ENCODE measurements at places on chromosomes 5 and 9.

DNA sequence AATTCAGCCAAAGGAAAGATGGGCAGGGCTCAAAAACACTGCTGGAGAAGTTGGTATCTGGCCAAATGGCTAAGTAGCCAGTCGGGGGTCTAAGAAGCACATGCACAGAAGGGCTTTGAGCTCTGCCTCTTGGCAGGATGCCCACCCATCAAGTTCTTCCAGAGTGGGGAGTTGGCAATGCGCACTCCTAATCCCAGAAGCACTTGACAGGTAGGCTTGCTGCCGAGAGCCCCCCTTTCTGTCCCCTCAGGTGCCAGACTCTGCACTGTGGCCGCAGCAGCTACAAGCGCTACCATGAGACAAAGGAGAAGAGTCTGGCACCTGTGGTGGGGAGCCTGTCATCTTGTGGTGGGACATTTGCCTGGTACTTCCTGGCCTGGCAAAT is 252.9 kb upstream of the SLC24A2 start:
- DNase-seq = no peak

DNA sequence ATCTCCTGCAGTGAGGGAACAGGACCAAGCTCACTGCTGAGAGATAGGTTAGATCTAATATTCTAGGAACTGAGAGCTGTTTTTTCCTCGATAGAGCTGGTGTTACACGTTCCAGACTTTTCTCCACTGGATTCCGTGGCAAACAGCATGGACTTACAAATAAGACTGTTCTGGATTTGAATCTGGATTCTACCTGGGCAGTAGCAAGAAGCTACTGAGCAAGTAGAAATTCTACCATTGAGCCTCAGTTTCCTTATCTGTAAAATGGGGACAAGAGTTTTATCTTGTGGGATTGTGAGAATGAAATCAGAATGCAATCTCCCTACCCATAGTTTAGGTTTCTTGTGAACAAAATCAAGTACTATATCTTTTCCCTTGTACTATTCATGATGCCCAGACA is 238.7 kb upstream of the TRIM32 start:
- DNase-seq = no peak

DNA sequence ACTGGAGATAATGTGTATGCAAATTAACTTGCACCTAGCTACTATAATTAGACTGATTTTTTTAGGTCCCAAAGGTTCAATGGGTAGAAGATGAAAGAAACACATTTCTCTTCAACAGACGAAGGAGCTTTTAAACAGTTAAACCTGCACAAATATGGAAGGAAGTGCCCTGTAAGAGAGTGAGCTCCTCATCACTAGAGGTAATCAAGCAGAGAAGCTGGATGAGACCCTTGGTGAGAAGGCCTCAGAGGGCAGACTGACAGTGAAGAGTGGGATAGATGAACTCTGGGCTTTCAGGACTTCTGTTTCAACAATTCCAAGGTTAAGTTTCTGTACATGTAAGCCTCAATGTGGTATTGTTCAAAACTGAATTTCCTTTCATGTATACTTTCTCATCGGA is 23.2 kb downstream of the PTPN3 start:
- DNase-seq = no peak

DNA sequence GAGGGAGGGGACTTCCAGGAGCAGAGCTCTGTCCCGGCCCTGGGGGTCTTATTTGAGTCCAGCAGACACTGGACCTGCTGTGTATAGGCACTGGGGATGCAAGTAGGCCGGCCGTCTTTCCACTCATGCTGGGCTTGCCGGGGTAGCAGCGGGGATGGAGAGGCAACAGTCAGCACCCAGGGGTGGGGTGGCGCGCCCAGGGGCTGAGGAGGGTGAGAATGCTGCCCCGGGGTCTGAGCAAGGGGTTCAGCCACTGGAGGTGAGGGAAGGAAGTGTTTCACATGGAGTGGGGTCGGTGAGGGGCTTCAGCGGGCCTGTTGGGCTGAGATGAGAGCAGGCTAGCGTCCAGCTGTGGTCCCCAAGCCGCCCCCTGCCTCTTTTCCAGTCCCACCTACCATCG is 88.8 kb downstream of the HMCN2 start:
- DNase-seq = no peak

- no peak for DNase-seq
Measured at GRCh38 chr5:27083449-27084415, 45.3 kb upstream of the CDH9 start.

DNA sequence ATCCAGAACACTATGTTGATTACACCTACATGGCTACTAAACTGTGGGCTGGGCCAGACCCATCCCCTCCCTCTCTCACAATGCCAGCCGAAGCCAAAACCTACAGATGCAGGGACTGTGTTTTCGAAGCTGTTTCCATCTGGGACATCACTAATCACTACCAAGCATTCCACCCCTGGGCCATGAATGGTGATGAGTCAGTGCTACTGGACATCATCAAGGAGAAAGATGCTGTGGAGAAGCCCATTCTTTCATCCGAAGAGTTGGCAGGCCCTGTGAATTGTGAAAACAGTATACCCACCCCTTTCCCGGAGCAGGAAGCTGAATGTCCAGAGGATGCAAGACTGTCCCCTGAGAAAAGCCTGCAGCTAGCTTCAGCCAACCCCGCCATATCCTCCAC is 65.0 kb downstream of the ZNF462 start:
- DNase-seq = no peak

- DNase-seq = no peak
Measured at GRCh38 chr5:156482818-156483217, 155.9 kb downstream of the SGCD start.

- DNase-seq = no peak
Measured at GRCh38 chr5:177402271-177403043, 2.0 kb upstream of the PFN3 start.

DNA sequence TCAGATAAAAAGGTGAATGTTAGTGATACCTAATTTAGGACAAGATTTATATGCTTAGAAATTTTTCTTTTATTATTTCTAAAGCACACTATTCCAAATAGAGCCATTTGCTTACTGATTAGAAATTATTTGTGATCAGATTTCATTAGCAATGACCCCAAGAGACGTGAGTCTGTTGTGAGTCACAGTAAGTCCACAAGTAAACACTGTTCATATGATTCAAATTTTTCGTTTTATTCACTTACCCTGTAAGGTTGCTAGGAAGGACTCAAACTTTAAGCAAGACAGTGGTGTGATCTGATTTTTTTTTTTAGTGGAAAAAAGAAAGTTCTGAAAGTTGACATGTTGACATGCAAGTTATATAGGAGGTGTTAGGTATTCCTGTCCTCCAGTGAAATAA is 1.2 kb downstream of the CARD6 start:
- no peak for DNase-seq

GRCh38 chr5:149151717-149152116 is 10.4 kb downstream of the ABLIM3 start:
- no peak for DNase-seq

GRCh38 chr5:32027093-32027716 is 146.9 kb downstream of the GOLPH3 start:
- DNase-seq = no peak

DNA sequence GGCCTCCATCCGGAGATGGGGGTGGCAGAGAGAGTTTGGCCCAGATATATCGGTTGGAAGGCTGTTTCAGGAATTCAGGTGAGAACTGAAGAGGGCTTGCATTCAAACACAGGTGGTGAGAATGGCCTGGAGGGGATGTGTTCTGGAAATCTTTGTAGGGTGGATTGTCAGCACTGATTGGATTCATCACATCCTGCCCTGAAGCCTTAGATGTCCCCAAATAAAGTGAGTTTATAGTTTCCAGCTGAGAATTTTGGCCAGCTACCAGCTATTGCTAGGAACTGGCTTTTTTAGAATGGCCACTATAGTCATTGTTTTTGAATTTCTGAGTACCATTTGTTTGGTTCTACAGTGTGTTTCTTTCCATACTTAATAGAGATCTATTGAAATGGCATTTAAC is 46.1 kb upstream of the ANKH start:
- no peak for DNase-seq

GRCh38 chr9:132679946-132680625 is 9.8 kb downstream of the GTF3C4 start:
- DNase-seq = no peak

- DNase-seq = no peak
Measured at GRCh38 chr5:72465601-72466563, 41.3 kb downstream of the ZNF366 start.

DNA sequence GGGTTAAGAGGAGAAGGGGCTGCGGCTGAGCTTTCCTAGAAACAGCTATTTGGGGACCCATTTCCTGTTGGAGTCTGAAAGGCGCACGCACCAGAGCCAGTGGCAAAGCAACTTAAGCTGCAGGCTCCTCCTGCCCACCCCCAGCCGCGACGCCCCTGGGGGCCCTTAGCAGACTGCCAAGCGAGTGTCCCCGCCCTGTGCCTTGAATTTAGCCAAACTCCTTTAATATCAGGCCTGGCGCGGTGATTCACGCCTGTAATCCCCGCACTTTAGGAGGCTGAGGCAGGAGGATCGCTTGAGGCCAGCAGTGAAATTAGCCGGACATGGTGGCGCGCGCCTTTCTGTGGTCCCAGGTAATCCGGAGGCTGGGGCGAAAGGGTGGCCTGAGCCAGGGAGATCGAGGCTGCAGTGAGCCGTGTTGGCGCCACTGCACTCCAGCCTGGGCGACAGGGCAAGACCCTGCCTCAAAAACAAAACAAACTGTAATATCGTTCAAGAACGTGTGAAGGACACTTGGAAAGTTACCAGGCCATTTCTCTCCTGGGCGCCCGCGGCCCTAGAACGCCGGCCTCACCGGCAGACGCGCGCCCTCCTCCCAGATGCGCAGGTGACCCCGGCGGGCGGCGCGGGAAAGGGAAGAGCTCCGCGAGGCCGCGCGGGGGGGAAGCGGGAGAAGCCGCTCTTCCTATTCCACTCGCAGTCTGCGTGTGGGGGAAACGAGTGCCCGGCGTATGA is 1.0 kb upstream of the F2R start:
- DNase-seq = no peak

- DNase-seq = no peak
Measured at GRCh38 chr9:130427326-130427725, 17.4 kb upstream of the ASS1 start.

DNA sequence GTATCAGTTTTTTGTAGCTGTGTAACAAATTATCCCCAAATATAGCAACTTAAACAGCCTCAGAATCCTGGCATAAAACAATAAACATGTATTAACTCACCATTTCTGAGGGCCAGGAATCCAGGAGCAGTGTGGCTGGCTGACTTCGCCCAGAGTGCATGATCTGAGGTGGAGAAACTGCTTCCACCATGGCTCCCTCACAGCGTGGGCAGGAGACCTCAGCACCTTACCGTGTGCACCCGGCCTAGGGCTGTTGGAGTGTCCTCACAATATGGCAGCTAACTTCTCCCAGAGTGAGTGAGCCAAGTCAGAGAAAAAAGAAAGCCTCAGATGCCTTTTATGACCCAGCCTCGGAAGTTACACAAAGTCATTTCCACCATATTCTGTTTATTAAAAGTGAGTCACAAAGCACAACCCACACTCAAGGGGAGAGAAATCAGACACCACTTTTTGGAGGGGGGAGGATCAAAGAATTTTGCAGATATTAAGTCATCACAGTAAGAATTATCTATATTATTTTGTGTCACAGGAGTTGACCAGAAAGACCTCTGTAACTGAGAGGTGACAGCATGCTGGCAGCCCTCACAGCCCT is 59.6 kb downstream of the TSTD2 start:
- DNase-seq = no peak

- no peak for DNase-seq
Measured at GRCh38 chr9:99690573-99690972, 131.1 kb upstream of the NR4A3 start.

DNA sequence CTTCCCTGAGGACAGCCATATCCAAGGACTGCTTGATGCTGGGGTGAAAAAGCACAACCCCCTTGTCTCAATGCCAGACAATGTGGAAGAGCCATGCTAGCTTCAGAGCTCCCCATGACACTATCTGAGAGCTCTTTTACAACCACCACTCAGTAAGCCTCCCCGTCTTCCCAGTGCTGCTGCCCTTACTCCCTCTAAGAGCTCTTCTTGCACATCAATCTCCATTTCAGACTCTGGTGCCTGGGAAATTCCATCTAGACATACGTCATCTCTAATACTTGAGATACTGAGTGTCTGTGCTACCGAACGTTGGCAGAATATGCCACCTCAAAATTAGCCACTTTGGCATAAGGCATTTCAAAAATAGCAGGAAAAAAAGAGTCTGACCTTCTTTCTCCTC is 94.5 kb downstream of the EDIL3 start:
- no peak for DNase-seq

DNA sequence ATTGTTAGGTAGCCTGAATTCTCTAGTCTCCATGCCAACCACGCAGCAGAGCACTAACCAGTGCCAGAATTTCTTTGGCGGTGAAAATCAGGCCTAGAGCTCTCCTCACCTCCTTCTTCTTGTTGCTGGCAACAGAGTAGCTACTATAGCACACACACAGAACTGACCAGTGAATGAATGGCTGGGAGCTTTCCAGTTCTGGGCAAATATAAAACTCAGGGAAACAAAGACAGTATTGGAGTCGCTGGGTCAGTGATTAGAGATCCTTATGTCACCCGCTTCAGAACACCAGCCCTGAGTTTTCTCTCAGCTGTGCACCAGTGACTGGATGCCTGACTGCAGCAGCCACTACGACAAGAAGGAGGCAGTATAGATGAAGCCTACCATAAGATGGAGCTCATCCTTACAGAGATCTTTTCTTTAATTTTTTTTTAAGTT is 26.9 kb upstream of the FEM1C start:
- no peak for DNase-seq

GRCh38 chr5:135602882-135603721 is 24.3 kb upstream of the CXCL14 start:
- DNase-seq = no peak

DNA sequence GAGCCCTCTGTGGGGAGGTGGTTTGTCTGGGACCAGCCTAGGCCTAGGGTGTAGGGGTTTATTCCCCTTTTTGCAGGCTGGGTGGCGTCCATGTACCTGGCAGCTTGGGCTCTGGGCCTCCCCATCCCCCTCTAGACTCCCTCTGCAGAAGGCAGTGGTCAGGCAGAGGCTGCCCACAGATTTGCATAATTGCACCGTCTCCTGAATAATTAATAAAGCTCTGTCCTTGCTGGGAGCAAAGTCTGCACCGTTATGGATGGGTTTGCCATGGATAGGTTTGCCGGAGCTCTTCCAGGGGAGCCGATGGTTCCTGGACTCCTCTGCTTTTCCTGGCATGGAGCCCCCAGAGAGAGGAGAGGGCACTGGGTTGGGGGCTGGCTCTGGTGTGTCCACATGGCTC is 60.4 kb downstream of the DAB2IP start:
- DNase-seq = no peak

GRCh38 chr5:74916831-74917710 is 50.9 kb upstream of the FAM169A start:
- no peak for DNase-seq

GRCh38 chr9:132487351-132487791 is 77.4 kb downstream of the CFAP77 start:
- DNase-seq = no peak

DNA sequence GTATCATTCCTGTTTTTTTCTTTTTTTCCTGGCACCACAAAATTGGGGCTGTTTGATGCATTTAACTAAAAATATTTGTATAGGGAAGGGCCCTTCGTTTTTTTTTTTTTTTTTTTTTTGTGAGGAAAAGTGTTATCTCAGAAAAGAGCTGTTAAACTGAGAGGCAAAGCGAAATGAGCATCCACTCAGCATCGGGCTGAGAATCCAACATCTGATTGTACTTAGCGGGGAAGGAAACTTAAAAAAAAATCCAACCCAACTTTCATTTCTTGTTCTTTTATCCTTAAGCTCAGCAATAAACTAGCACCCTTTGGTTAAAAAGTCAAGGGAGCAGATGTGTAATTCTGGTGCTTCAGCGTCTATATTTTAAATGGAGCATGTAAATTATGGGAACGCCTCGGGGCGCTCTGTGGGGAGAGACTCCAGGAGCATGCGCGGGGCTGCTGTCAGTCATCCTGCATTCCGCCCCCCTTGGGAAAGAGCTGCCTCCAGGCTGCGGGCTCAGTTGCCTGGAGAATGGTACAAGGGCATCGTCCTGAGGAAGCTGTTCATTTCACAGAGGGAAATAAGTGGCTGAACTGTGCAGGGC is 33.3 kb downstream of the DMRT2 start:
- DNase-seq = no peak

All from skeletal muscle cell (primary cell).